Ascending aorta (tissue), 2 donors: ENCODE measurements at places on chromosomes 4 and X.

GRCh38 chrX:131987252-131987651 lies 35.9 kb upstream of the STK26 start:
- no peaks in the 10 kb centered on the region for H3K4me1 ChIP-seq
- H3K27me3 ChIP-seq: no peaks in the 10 kb centered on the region
- no peak for DNase-seq
- no peak overlapping the region for H3K4me3 ChIP-seq
- H3K36me3 ChIP-seq: no peaks in the 10 kb centered on the region

DNA sequence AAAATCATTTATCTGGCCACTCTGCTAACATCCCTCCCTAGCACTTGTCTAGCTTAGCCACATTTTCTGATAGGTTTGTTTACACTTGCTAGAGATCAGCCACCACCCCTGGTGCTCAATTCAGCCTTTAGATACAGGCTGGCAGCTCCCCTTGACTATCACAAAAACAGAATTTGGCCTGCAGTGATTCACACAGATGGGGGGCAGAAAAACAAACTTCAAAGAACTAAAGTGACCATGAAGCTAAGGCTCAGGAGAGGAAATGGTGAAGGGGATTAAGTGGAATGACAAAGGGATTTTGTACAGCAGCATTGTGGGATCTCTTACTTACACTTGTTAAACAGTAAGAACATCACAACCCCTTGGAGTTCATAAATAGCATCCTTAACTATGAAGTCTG lies 1718.0 kb upstream of the PCDH7 start:
- no peaks in the 10 kb centered on the region for H3K27me3 ChIP-seq
- no peaks in the 10 kb centered on the region for H3K36me3 ChIP-seq
- DNase-seq: no peak
- no peak overlapping the region for H3K4me3 ChIP-seq
- H3K4me1 ChIP-seq: no peaks in the 10 kb centered on the region
- no peak overlapping the region for H3K27ac ChIP-seq

DNA sequence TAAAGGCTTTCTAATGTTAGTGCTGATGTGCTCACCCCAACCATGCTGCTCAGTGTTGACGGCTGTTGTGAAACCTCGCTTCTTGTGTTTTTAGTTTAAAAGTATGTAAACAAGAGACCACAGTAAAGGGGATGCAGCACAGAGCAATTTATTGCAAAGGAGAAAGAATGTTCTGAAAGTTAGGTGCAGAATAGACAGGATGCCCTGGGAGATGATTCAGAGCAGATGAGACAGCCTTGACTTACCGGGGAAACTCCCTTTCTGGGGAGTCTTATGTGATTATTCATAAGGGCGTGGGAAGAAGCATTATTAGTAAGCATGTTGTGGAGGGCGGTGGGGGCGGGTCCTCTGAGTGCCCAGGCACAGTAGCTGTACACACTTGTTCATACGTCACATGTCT lies 47.7 kb downstream of the EVC start:
- H3K27me3 ChIP-seq: no peaks in the 10 kb centered on the region
- no peak overlapping the region for H3K27ac ChIP-seq
- no peak overlapping the region for H3K4me3 ChIP-seq
- no peaks in the 10 kb centered on the region for H3K4me1 ChIP-seq
- H3K36me3 ChIP-seq: peaks cover 60% of the 10 kb centered on the region
- DNase-seq: peak; percentile 28

DNA sequence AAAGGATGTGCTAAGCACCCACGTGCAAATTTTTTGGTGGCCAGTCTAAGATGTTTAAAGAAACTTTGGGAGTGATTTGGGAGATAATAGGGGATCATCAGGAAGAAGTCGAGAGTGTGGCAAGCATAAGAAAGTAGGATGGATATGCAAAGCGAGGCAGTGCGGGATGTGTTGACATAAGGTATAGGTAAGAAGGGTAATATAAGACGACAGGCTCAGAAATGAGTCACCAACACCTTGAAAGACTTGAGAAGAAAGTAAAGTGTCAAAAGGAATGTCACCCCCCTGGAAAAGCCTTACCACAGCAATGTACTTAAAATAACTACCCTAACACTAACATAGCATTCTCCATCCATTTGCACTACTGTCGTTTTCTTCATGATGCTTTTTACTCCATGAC lies 69.8 kb upstream of the BMP2K start:
- H3K36me3 ChIP-seq: no peaks in the 10 kb centered on the region
- H3K4me1 ChIP-seq: no peaks in the 10 kb centered on the region
- DNase-seq: no peak
- no peak overlapping the region for H3K4me3 ChIP-seq

DNA sequence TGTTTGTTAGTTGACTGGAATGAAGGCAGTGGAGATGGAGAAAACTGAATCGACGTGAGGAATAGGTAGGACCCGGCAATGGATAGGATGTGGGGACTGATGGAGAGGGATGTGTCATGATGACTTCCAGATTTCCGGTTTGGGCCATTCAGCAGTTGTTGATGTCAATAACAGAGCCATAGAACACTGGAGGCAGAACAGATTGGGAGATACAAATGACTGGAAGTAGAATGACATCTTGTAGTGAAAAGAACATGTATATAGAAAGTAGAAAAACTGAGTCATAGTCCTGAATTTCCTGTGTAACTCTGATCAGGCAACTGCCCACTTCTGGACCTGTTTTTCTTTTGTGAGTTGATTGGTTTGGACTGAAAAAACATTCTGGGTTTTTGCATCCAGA lies 24.5 kb downstream of the CETN2 start:
- no peak overlapping the region for H3K27ac ChIP-seq
- no peak for DNase-seq
- H3K27me3 ChIP-seq: no peaks in the 10 kb centered on the region
- H3K4me3 ChIP-seq: no peak overlapping the region
- no peaks in the 10 kb centered on the region for H3K4me1 ChIP-seq

DNA sequence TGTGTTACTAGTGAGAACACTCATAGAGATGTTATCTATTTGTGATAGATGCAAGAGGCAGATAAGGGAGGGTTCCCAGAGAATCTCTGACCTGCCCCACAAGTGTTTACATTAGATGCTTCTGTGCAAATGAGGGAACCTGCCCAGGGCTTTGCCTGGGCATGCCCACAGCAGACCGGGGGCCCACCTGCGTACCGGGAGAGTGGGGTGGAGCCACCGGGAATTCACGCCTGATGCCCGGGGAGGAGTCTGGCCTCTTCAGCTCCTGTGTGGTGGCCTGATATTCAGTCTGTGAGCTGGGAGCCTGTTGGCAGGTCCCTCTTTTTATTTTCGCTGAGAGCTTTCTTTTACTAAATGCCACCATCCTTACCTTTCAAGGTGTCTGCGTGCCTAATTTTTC lies 155.7 kb downstream of the SNCA start:
- no peaks in the 10 kb centered on the region for H3K36me3 ChIP-seq
- no peak overlapping the region for H3K4me3 ChIP-seq
- DNase-seq: no peak

GRCh38 chr4:176726803-176727202 lies 65.9 kb downstream of the VEGFC start:
- DNase-seq: no peak
- no peaks in the 10 kb centered on the region for H3K27me3 ChIP-seq
- H3K4me3 ChIP-seq: no peak overlapping the region

GRCh38 chrX:74525116-74525515 lies 89.3 kb downstream of the RLIM start:
- H3K36me3 ChIP-seq: no peaks in the 10 kb centered on the region
- DNase-seq: no peak
- H3K4me1 ChIP-seq: no peaks in the 10 kb centered on the region
- no peaks in the 10 kb centered on the region for H3K27me3 ChIP-seq

DNA sequence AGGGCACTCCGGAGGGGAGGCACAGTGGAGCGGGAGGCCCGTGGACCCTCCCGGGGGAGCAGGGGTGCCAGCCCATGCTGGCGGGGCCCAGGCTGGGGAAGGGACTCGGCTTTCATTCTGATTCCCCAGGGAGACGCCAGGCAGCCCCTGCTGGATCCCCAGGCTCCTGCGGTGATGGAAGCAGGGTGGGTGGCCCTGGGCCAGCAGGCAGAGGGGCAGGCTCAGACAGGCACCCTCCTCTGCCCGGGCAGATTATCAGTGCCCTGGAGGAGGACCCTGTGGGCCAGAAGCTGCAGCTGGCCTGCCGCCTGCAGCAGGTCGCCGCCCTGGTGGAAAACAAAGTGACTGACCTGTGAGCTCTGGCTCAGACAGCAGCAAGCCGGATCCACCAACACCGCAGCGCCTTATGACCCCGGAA lies 2.1 kb upstream of the SRPK3 start:
- H3K27ac ChIP-seq: no peak overlapping the region
- H3K36me3 ChIP-seq: peaks cover 7% of the 10 kb centered on the region
- H3K4me3 ChIP-seq: no peak overlapping the region
- no peaks in the 10 kb centered on the region for H3K27me3 ChIP-seq

DNA sequence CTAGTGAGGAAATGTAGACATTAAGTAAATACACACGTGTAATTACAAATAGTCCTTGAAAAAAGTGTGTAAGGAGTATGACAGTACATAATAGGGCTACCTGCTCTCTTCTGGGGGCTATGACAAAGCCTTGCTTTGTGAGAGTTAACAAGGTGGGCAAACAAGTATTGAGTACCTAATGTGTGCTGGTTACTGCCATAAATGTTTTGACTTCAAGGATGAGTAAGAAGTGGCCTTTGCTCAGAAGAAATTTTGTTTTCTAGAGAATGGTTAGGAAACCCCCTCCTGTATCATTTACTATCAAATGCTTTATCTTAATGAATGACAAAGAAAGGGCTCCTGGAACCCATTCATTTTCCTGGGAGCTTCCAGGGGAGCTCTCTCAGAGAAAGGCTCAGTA lies 167.0 kb upstream of the CASK start:
- H3K4me1 ChIP-seq: no peaks in the 10 kb centered on the region
- no peak overlapping the region for H3K4me3 ChIP-seq
- H3K27ac ChIP-seq: no peak overlapping the region
- no peak for DNase-seq
- H3K36me3 ChIP-seq: no peaks in the 10 kb centered on the region
- H3K27me3 ChIP-seq: peaks cover 4% of the 10 kb centered on the region
